ENCODE measurements at places on chromosomes 1 and 21. TPM values are rescaled to one million over a fixed set of nuclear protein-coding genes. Genes with fewer than 3 reads are reported as not detected.

The LRRC53 gene
- total RNA-seq, result not detected

The OR10Z1 gene
- not detected for total RNA-seq

DNA sequence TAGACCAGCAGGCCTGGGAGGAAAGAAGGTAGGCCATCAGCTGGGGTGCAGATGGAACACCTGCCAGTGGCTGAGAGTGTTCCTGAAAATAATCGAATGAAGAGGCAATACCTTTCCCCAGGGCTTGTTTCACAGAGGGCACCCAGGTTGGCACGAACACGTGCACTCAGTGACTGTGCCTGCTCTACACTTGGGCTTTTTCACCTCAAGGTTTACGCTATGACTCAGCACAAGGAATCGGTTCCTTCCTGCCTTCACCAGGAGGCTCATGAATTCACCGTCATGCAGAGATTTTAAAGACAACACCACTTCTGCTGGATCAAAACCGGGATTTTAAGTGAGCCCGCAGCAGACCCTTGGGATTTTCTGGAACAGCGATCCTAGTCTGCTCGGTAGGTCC, 118.5 kb upstream of the ADAR start:
- peaks cover 2% of the 10 kb centered on the region for H3K27me3 ChIP-seq
- DNase-seq, result no peak
- no peaks in the 10 kb centered on the region for H3K36me3 ChIP-seq
- H3K4me3 ChIP-seq, result no peak overlapping the region

- no peaks in the 10 kb centered on the region for H3K36me3 ChIP-seq
- DNase-seq, result no peak
- no peak overlapping the region for H3K4me3 ChIP-seq
Measured at GRCh38 chr1:54627196-54627595, 3.9 kb upstream of the FAM151A start.

The PLA2G4A gene
- total RNA-seq, result 10.1 TPM

- no peaks in the 10 kb centered on the region for H3K36me3 ChIP-seq
- H3K4me1 ChIP-seq, result peaks cover 4% of the 10 kb centered on the region
- DNase-seq, result no peak
- H3K27me3 ChIP-seq, result peaks cover 2% of the 10 kb centered on the region
Measured at GRCh38 chr21:14484188-14485009, 61.7 kb downstream of the SAMSN1 start.

GRCh38 chr1:6588128-6588892, 8.5 kb downstream of the ZBTB48 start:
- no peaks in the 10 kb centered on the region for H3K4me1 ChIP-seq
- no peak for DNase-seq
- H3K4me3 ChIP-seq, result no peak overlapping the region
- no peaks in the 10 kb centered on the region for H3K36me3 ChIP-seq
- no peaks in the 10 kb centered on the region for H3K27me3 ChIP-seq
- H3K27ac ChIP-seq, result no peak overlapping the region

- no peaks in the 10 kb centered on the region for H3K36me3 ChIP-seq
- peaks cover 67% of the 10 kb centered on the region for H3K27me3 ChIP-seq
- H3K4me1 ChIP-seq, result peaks cover 18% of the 10 kb centered on the region
- H3K4me3 ChIP-seq, result no peak overlapping the region
- no peak overlapping the region for H3K27ac ChIP-seq
- no peak for DNase-seq
Measured at GRCh38 chr1:107138767-107139445, 1.9 kb upstream of the NTNG1 start.

DNA sequence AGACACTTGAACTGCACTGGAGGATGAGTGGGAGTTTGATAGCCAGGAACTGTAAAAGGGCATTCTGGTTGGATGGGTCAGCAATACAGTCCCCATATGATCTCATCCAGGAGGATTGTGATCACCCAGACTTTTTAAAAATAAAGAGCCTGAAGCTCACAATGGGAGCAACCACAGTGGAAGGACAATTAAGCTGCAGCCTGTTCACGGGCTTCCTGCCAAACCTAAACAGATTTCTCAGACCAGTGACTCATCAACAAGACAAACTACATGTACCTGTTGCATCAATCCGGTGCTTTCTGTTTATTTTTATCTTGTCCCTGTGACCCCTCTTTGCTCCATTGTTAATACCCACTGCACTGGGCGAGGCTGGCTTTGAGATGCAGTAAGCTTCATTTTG, 52.3 kb downstream of the PAPPA2 start:
- no peaks in the 10 kb centered on the region for H3K27me3 ChIP-seq
- H3K36me3 ChIP-seq, result no peaks in the 10 kb centered on the region
- H3K4me1 ChIP-seq, result no peaks in the 10 kb centered on the region
- no peak overlapping the region for H3K27ac ChIP-seq

GRCh38 chr1:10514490-10515235, 39.9 kb downstream of the PEX14 start:
- no peak overlapping the region for H3K4me3 ChIP-seq
- peak overlapping the region; percentile 3 for H3K27ac ChIP-seq
- peaks cover 1% of the 10 kb centered on the region for H3K36me3 ChIP-seq
- DNase-seq, result no peak

The PLA2G2C gene
- total RNA-seq, result 0.50 TPM

DNA sequence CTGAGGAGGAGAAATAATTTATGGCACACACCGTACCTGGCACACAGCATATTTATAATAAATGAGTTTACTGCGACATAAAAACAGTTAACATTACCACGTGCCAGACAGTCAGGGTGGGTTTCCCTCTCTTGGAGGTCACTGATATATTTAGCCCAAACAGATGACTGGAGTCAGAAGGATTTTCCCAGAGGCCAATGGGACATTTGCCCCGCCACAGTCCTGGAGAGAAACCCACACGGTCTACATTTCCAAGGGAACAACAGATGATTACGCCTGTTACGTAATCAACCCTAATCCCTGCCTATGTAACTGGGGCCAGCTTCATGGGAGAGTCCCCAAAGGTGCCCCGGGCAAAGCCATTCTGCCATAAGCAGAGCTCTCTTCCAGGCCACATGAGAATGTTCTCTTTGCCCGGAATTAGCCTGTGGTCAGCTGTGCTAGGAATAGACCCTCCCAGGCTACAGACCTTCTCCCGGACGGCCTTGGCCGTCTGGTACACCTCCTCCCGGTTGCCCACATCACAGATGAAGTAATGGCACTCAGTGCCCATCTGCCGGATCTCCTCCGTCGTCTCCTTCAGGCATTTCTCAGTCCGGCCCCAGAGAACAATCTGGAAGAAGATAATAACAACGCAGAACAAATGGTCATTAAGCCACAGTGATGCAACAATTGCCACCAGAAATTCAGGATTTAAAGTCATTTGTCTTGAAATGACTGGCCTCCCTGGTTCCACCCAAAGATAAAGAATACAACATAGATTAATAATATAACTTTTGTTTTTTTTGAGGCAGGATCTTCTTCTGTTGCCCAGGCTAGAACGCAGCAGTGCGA, 37.7 kb downstream of the DHRS3 start:
- no peaks in the 10 kb centered on the region for H3K27me3 ChIP-seq
- no peak overlapping the region for H3K4me3 ChIP-seq
- peak overlapping the region; percentile 95 for H3K27ac ChIP-seq
- H3K36me3 ChIP-seq, result peaks cover 45% of the 10 kb centered on the region
- H3K4me1 ChIP-seq, result peaks cover 28% of the 10 kb centered on the region
- no peak for DNase-seq

The LYPD8 gene
- total RNA-seq, result not detected

The ENAH gene
- 144 TPM for total RNA-seq

- no peak overlapping the region for H3K27ac ChIP-seq
- peaks cover 27% of the 10 kb centered on the region for H3K27me3 ChIP-seq
- peaks cover 3% of the 10 kb centered on the region for H3K4me1 ChIP-seq
- H3K4me3 ChIP-seq, result no peak overlapping the region
Measured at GRCh38 chr21:44415073-44416025, 40.0 kb upstream of the LRRC3 start.

- H3K4me3 ChIP-seq, result no peak overlapping the region
- peaks cover 37% of the 10 kb centered on the region for H3K27me3 ChIP-seq
Measured at GRCh38 chr1:36576118-36576517, 93.4 kb upstream of the CSF3R start.

GRCh38 chr21:25467896-25468295, 139.4 kb downstream of the MRPL39 start:
- DNase-seq, result no peak
- H3K36me3 ChIP-seq, result no peaks in the 10 kb centered on the region
- H3K4me3 ChIP-seq, result no peak overlapping the region
- no peaks in the 10 kb centered on the region for H3K4me1 ChIP-seq
- peaks cover 7% of the 10 kb centered on the region for H3K27me3 ChIP-seq

- H3K27me3 ChIP-seq, result no peaks in the 10 kb centered on the region
- H3K27ac ChIP-seq, result peak overlapping the region; percentile 11
- peaks cover 10% of the 10 kb centered on the region for H3K36me3 ChIP-seq
- H3K4me1 ChIP-seq, result peaks cover 7% of the 10 kb centered on the region
Measured at GRCh38 chr1:113153116-113153803, 80.3 kb downstream of the LRIG2 start.

DNA sequence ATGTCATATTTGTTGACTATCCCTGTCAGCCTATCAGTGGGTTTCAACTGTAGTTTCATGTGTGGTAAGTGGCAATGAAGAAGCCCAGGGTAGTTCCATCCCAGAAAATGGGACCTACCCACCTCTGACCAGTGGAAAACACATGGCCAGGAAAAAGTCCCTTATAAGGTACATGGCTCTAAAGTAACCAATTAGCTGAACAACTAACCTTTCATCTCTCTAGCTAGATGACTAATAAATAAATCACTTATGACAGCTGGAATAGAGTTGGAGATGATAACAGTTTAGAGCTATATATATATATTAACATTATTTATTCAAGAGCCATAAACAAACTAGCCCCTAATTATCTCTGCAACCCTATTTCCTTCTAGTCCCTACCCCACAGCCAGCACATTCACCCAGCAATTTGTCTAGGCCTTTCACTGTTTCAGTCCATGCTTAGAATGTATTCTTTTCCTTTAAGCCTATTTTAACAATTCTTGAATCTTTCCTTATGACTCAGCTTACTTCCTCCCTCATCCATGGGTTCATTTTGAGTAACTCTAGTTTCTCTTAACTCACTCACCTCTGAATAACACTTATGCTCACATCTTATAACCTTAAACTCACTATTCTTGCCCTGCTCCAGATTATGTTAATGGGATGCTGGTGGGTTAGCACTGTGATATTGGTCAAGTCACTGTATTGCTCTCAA, 83.7 kb downstream of the TNFSF18 start:
- H3K4me3 ChIP-seq, result no peak overlapping the region
- no peaks in the 10 kb centered on the region for H3K36me3 ChIP-seq
- H3K27me3 ChIP-seq, result no peaks in the 10 kb centered on the region
- no peak overlapping the region for H3K27ac ChIP-seq
- peaks cover 23% of the 10 kb centered on the region for H3K4me1 ChIP-seq

GRCh38 chr1:53946252-53947171, at the start of gene LRRC42:
Gene LRRC42, plus strand, starts transcription at chr1:53946350. Its CDS starts 5,650 bp downstream, at chr1:53952000.
- no peaks in the 10 kb centered on the region for H3K27me3 ChIP-seq
- no peak for DNase-seq
- H3K36me3 ChIP-seq, result peaks cover 2% of the 10 kb centered on the region
- peak within 1 kb of the TSS; percentile 96 for H3K27ac ChIP-seq
- peaks cover 54% of the 10 kb centered on the region for H3K4me1 ChIP-seq

DNA sequence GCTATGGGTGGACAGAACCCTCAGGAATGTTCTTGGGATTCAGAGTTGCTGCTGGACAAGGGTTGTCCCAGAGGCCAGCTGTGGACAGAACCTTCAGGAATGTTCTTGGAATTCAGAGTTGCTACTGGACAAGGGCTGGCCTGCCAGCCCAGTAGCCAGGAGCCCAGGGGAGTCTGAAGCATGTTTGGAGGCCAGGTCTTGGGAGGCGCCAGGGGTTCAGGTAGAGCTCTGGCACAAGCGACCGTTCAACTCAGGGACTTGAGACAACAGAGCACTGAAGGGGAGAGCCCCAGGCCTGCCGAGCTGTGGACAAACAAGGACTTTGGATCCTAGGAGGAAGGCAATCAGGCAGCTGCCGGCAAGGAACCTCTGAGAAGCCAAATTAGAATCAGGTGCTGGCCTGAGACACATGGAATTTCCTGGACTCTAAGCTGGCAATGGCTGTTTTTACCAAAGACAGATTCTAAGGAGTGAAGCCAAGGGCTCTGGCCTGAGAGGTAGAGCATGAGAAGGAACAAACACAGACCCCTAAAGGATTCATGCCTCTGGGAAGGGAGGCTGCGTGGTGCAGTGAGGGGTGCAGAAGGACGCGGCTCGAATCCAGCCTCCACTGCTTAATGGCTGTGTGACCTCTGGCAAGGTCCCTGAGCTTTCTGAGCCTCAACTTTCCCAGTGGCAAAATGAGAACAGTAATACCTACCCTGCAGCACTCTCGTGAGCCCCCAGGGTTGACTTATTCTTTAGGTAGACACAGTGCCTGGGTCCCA, 13.4 kb downstream of the PLA2G5 start:
- no peaks in the 10 kb centered on the region for H3K36me3 ChIP-seq
- peaks cover 16% of the 10 kb centered on the region for H3K4me1 ChIP-seq
- H3K27me3 ChIP-seq, result no peaks in the 10 kb centered on the region
- no peak for DNase-seq
- no peak overlapping the region for H3K4me3 ChIP-seq
- H3K27ac ChIP-seq, result no peak overlapping the region

- peaks cover 3% of the 10 kb centered on the region for H3K36me3 ChIP-seq
- no peak overlapping the region for H3K4me3 ChIP-seq
- no peak for DNase-seq
- H3K27ac ChIP-seq, result no peak overlapping the region
- peaks cover 3% of the 10 kb centered on the region for H3K4me1 ChIP-seq
- H3K27me3 ChIP-seq, result peaks cover 16% of the 10 kb centered on the region
Measured at GRCh38 chr21:46095083-46095719, 2.7 kb upstream of the COL6A2 start.

- no peak overlapping the region for H3K4me3 ChIP-seq
- no peaks in the 10 kb centered on the region for H3K4me1 ChIP-seq
- H3K27me3 ChIP-seq, result peaks cover 38% of the 10 kb centered on the region
Measured at GRCh38 chr1:112040891-112041740, 51.6 kb upstream of the KCND3 start.

The ZRANB2 gene
- total RNA-seq, result 159 TPM

The HSPA6 gene
- total RNA-seq, result 0.13 TPM
